Femur (tissue), 1 donor: ENCODE measurements at places on chromosomes 5 and 9.

DNA sequence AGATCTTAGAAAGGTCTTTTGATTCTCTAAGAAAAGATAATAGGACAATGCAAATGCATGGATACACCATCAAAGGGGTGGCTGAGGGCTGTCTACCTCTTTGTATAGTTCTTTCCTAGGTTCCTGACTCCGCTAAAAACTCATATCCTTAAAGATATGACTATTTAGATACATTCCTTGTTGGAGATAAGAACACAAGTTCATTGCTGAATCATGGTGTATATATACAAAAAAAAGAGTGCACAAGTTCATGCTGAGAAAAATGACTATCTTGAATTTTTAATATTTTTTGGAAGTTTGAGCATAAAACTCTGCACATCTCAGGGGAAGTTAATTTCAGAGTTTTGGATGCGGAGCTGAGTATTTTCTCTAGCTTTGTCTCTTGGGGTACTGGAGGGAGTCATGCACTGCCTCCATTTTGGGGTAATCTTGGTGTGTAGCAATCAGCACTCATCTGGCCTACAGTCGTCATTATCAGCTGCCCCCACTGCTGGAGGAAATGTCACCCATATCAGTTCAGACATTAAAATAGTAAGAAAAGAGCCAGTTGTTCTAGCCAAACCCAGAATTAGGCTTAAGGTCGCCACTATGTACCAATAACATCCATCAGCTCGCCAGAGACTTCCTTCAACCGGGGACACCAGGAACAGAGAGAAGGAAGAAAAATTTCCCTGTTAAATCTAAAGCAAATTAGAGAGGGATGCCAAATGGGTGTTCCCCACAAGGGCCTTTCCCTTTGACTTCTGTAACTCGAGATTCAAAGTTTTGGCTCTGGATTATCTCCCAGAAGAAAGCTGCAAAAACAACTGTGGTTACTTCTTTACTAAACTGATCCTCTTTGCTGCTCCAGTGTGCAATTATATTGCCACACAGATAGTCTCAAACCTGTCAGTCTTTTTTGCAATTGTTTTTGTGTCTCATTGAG, 49.0 kb downstream of the PTTG1 start:
- no peak for DNase-seq

DNA sequence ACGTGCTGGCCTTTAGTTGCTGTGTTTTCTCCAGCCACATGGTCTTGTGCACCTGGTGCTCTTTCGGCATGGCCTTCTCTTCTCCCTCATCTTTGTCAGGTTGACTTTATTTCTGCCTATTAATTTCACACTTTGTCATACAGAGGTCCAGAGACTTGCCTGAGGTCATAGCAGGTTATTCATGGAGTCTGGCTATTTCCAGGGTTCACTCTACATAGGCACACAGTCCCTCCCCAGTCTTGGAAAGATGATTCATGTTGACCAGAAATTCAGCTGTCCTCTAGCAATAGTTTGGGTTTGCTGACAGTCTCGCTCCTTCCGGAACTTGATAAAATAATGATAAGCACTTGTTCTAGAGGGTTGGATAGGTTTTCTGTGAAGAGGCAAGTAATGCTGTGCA, 81.6 kb downstream of the ARHGAP26 start:
- no peak for DNase-seq

- no peak for DNase-seq
Observed at GRCh38 chr9:89404074-89404473, 85.8 kb downstream of the SECISBP2 start.

GRCh38 chr5:120788481-120788880, 324.4 kb downstream of the PRR16 start:
- DNase-seq, result no peak

DNA sequence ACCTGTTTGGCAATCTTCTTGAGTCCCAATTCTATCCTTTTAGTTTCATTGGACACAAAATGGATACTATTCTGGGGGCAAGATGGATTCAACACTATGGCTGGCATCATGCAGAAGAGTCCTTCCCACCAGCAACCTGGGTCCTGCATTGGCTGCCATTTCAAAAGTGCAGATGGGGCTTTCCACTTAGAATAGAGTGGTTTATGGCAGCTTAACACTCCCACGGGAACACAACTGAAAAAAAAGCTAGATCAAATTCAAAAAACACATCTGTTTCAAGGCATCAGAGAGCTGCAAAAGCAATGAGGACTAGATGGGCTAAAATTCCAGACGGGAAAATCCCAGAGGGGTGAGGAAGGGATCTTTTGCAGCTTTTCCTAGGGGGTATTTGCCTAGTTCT, 11.2 kb upstream of the HMHB1 start:
- peak; percentile 21 for DNase-seq

DNA sequence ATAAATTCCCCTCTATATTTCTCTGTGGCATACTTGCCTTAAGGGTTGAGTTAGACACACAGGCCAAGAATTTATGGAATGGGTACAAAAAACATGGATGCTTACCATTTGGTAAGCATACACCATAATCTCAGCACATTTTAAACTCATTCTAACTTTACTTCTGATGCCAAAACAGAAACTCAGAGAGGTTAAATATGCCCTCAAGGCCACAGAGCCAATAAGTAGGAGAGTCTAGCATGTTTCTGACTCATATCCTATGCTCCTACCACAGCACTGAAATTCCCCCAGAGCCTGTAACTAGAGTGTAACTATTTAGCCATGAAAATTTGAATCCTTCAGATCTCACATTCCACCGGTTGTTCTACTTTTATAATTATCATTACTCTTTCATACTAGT, 559.7 kb downstream of the ACTL7B start:
- no peak for DNase-seq

DNA sequence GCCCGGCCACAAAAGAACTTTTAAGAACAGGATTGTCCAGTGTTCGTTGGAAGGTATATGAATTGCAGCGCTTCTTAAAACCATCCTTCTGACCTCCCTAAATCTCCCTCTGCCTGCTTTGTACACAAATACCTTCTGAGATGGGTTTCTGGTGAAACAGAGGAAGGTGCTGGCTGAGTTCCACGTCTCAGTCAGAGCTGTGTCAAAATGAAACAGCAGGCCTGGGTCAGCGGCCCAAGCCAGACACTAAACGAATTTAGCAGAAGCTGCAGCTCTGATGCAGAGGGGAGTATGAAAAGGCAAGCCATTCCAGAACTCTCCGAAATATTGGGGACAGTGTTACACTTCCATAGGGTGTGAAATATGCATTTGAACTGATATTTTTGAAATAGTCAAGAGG, 37.8 kb upstream of the CRB2 start:
- DNase-seq, result peak; percentile 66

DNA sequence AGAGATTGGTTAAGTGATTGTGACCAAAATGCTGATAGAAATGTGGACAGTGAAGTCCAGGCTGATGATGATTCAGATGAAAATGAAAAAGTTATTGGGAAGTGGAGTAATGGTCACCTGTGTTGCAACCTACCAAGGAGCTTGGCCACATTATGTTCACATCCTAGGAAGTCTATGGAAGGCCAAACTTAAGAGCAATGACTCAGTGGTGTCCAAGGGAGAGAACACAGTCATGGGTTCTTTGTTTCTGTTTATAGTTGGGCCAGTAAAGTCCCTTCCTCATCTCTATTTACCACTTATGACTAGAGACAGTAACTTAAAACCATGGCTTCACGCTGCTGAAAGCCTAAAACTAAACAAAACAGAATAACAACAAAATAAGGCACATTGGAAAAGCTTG, 555.3 kb upstream of the DAB2 start:
- DNase-seq, result no peak

- DNase-seq, result no peak
Observed at GRCh38 chr5:103126557-103126956, 6.5 kb downstream of the PPIP5K2 start.

GRCh38 chr5:116062352-116062751, 22.5 kb upstream of the COMMD10 start:
- no peak for DNase-seq

- DNase-seq, result no peak
Observed at GRCh38 chr5:121976979-121977378, 15.2 kb downstream of the SRFBP1 start.

GRCh38 chr5:171953860-171954701, 52.4 kb downstream of the FBXW11 start:
- no peak for DNase-seq

DNA sequence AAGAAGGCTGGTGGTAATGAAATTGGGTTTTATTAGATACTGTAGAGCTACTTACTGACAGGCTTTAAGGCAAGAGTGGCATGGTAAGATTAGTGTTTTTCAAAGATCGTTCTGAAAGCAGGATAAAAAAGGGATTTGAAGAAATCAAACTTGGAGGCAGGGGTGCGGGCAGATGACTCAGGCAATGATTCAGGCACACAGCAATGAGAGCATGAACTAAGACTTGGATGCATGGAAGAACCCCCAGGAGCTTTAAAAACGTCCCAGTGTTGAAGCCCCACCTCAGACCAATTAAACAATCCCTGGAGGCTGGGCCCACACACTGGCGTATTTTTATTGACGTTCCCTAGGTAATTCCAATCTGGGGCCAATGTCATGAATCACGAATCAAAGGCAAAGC, 102.5 kb downstream of the SREK1 start:
- DNase-seq, result no peak

DNA sequence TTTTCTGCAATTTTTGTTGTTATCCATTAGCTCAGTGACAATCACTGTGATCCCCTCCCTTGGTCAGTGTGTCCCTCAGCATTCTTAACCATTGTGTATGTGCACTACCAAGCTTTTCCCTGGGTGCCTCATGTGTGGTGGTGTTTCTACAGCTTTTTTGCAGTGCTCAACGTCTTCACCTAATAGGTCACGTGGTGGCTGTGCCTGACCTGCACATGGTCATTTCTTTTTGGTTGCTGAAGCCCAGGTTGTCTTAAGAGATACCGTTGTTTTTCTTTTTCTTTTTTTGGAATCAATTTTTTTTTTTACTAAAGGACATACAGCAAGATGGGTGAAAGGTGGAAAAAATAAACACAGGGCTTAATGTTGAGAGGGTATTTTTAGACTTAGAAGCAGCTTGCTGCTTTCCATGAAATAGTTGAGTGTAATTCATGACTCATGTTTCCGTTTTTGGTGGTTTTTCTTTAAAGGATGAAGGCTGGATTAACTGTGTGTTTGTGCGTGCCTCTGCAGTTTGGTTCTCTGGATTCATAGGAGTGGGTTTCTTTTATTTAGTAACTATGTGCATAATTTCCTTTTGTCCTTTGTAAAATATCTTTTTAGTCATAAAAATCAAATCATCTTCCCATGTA, 22.2 kb downstream of the SH3GL2 start:
- no peak for DNase-seq

- no peak for DNase-seq
Observed at GRCh38 chr9:97840521-97840920, 12.5 kb upstream of the FOXE1 start.

- peak; percentile 36 for DNase-seq
Observed at GRCh38 chr5:91182763-91183162, 200.4 kb downstream of the ARRDC3 start.

DNA sequence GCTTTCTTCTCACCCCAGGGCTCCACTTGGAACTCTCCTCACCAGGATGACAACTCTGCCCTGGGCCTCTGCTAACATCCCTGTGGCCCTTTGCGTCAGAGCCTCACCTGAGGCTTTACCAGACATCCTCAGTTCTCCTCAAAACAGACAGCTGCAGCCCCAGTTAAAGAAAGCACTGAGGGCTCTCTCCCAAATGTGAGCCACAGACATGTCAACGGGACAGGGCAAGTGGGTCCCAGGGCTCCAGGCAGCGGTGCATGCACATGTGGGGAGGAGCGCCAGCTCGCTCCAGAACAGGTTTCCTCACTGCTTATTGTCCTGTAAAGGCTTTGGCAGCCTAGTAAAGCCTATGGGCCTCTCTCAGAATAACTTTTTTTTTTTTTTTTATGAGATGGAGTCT, 37.3 kb downstream of the IPPK start:
- DNase-seq, result no peak

GRCh38 chr9:38312406-38312805, 80.1 kb upstream of the ALDH1B1 start:
- DNase-seq, result no peak

DNA sequence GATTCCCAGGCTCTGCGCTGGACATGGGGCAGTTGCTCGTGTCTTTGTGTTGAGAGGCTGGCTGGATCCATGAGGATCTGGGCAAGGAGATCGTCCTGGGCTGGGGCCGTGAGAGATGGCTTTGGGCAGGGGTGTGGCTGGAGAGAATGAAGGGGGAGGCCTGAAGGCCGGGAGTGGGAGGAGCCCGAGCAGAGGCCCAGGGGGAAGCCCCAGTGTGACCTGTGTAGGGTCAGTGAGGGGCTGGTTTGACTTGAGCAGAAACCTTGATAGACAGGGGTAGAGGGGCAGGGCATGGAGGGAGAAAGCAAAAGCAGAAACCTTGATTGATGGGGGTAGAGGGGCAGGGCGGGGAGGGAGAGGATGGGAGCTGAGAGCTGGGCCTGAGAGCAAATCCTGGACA, 54.4 kb upstream of the ASS1 start:
- DNase-seq, result no peak

DNA sequence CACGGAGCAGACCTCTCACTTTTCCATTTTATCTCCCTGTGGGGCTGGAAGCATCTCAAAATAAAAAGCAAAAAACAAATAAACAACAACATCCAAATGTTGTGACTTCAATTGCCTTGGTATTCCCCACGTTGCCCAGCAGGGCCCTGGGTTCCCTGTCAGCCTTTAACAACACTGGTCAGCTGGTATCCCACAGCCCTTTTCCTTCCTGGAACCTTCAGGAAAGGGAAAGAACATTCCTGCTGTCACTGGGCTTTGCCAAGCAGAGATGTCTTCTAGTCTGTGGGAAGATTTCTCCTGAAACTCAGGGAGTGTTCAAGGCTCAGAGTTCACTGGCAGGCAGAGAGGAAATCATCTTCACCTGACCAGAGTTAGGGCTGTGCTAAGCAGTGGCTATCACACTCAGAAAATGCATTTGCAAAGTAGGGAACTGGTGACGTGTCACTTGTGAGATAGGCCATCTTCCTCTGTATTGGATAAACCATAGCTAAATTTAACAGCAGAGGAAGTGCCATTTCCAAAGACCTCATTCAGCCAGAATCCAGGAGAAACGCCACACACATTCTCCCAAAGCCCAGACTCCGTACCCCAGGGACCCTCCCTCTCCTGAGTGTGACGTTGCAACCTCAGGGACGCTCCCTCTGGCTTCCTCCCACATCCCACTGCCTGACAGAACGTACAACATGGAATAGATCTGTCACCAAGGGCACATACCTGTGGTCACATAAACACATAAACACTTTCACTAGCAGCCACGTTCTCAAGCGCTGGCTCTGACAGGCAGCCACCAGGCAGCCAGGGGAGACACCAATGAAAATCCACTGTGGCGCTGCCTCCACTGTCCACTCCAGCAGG, 274.0 kb upstream of the DAPK1 start:
- peak; percentile 75 for DNase-seq

GRCh38 chr9:106287091-106287631, 575.8 kb upstream of the ZNF462 start:
- DNase-seq, result peak; percentile 59

- no peak for DNase-seq
Observed at GRCh38 chr5:36623832-36624231, 17.4 kb downstream of the SLC1A3 start.
